ENCODE measurements at places on chromosomes 7 and 10. TPM values are rescaled to one million over a fixed set of nuclear protein-coding genes. Genes with fewer than 3 reads are reported as not detected.

Gene CRPPA
- 0.75 TPM for total RNA-seq

Gene ENKUR
- 0.17 TPM for total RNA-seq

Gene GPR146
- total RNA-seq = 1.8 TPM

Gene COL17A1
- total RNA-seq = 2.4 TPM

Gene SPACDR
- 0.86 TPM for total RNA-seq

Gene HOXA4
- total RNA-seq = 2.3 TPM

Gene OPALIN
- not detected for total RNA-seq

Gene CLRN3
- not detected for total RNA-seq

Gene ZMYND11
- 44.0 TPM for total RNA-seq

Gene NAT16
- total RNA-seq = 0.12 TPM

Gene ACTR3C
- not detected for total RNA-seq

Gene TRPV6
- total RNA-seq = not detected

Gene BMPR1A
- 33.1 TPM for total RNA-seq

Gene ADIRF
- total RNA-seq = not detected

Gene SUN3
- 0.09 TPM for total RNA-seq

Gene CCDC146
- 0.32 TPM for total RNA-seq

Gene EPDR1
- 78.2 TPM for total RNA-seq

Gene GLI3
- 0.20 TPM for total RNA-seq

Gene IQUB
- total RNA-seq = 0.06 TPM

Gene SDK1
- 0.37 TPM for total RNA-seq

Gene SPDYE5
- total RNA-seq = not detected

Gene ANKRD61
- total RNA-seq = 0.84 TPM

Gene SRRM3
- 12.6 TPM for total RNA-seq

Gene GIMAP1
- not detected for total RNA-seq

Gene C10orf143
- total RNA-seq = 0.39 TPM

Measured in A549 treated with Hydrocortisone at 1 μM for 4 hours (cell line).